ENCODE measurements at places on chromosomes 11 and 22.

DNA sequence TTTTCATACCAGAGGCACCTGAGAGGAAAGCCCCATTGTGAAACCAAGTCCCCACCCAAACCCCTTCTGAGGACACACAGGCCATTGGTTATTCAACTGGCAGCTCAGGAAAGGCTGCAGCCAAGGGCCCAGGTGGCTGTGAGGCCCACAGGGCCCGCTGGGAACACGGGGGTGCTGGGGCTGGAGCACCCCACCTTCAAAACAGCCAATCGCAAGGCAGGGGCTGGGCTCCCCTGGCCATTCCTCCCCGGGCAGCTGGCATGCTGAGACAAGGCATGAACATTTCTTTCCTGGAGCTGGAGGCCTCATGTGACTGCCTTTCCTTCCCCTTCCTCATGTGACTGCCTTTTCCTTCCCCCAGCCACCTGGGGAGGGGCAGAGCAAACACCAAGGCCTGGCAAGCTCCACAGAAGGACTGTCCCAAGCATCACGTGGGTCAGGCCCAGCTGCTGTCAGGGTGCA, 76.9 kb downstream of the PIWIL3 start:
- no peak for DNase-seq

GRCh38 chr22:45418770-45419138, 5.3 kb downstream of the RIBC2 start:
- no peak for DNase-seq

- DNase-seq = no peak
Measured at GRCh38 chr11:93829598-93829997, 20.8 kb downstream of the VSTM5 start.

GRCh38 chr11:92793189-92793588, 176.3 kb upstream of the MTNR1B start:
- DNase-seq = no peak

GRCh38 chr11:2153581-2154194, 7.3 kb downstream of the INS start:
- no peak for DNase-seq

GRCh38 chr11:30206249-30206996, 24.4 kb upstream of the FSHB start:
- DNase-seq = no peak

DNA sequence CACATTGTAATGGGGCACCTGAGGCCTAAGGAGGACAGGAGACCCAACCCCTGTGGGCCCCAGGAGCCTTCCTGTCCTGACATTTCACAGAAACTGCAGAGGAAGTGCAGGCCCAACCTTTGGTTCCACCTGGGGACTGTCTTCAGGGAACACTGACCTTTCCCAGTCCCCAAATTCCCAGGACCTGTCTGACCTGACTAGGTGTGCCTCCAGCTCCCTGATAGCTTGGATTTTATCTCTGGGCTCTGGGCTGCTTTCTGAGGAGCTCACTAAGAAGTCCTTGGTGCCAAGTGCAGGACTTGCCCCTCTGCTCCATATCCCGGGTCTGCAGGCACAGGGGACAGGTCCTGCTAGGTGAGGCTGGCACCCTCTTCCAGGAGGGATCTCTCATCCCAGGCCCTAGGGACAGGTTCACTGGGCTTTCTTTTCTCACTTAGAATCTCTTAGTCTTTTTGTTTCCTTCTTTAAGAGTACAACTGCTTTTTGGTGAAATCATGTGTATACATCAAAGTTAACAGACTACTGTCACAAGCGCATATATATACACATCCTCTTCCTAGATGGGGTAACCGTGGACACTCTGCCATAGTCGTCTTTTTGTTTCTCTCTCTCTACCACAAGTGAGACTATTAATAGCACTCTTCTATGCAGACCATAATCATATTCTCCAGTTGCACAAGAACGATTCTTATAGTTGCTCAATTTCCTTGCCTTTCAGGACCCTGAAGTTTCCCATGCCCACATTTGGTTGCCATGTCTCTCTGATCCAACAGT, 72.0 kb upstream of the IGLL5 start:
- no peak for DNase-seq

DNA sequence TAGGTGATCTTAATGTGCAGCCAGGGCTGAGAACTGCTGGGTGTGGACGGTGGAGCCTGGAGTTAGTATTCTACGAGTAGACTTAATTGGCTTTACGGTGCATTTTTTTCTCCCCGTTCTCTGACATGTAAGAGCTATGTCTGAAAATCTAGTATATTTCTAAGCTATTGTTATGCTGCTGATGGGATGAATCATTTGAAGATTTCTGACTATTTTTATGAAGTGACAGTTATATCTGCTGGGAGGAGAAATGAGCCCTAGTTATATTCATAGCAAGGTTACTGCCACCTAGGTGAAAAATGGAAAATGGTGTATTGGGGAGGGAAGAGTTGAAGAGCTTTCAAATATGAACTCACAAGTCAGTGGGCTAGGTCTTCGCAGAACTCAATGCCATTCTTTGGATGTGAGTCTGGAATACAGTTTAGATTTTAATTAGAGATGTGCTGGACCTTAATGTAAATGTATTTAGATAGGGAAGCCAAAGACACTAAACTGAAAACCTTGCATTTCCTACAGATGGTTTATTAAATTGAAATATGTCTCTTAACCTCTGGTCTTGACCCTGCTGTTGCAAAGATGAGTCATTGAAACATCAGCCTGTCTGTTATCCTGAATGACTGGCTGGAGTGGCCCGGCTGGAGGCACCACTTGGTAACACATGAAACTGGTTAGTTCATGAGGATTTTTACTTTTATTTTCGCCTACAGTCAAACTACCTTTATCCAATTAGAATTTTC, 293.7 kb downstream of the DDX10 start:
- peak; percentile 30 for DNase-seq

DNA sequence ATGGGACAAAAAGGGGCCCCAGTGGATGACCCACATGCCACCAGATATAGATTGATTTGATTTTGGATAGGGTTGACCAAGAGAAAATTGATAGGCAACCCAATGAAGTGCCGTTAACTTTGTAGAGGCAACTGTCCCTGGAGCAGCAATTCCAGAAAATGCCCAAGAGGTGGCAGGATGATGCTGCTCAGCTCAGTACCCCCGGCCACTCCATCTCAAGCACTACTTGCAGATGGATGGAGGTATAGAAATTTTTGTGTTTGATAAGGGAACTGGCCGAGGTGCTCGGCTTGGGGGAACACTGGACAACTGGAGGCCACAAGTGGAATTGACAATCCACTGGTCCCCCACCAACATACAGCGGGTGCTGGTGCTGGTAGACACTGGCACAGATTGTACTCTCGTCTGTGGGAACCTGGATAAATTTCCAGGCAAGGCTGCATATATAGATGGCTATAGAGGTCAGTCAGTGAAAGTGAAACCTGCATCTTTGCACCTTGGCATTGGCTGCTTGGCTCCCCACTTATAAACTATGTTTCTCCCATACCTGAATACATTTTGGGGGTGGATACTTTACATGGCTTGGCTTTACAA, 86.3 kb downstream of the CCDC83 start:
- DNase-seq = no peak

GRCh38 chr11:102135256-102135655, 25.0 kb downstream of the YAP1 start:
- no peak for DNase-seq

DNA sequence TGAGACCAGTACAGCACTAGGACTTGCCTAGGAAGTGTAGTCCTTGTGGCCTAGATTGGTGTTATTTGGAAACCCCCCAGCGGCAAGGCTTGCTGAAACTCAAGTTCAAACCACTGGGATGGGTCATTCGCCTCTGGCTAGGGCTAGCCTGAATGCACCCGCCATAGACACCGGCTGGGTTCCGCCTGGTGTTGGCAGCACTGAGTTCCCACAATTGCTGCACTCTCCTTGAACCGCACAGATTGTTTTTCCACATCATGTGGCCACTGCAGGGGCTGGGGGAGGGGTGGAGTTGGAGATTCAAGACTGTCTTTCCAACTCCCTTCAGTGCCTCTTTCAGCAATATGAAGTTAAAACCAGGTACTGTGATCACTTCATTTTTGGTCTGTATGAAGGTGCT, 43.1 kb downstream of the CCDC73 start:
- no peak for DNase-seq
